Stimulated activated CD4-positive, alpha-beta T cell treated with anti-CD3 and anti-CD28 coated beads, Interleukin-1b, Interleukin-23, amount 100 ng/mL, for 48 hours (primary cell): ENCODE measurements at places on chromosomes 2 and 18.

DNA sequence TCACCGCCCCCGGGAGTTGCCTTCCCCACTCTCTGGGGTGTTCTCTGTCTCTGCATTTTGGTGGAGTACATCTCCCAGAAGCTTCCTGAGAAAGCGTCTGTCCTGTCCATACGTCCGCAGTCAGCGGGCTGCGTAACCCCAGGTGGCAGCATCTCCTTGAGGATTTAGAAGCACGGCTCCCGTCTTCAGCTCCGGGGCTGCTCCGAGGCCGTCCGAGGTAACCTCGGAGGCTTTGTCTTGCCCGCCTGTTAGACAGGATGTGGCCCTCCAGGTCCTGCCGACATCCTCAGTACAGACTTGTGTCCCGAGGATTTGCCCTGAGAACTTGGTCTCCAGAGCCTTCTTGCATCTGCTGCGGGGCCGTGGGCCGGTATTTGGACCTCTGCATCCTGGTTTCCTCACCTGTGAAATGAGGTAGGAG, 58.4 kb downstream of the CTDP1 start:
- no peak for DNase-seq

DNA sequence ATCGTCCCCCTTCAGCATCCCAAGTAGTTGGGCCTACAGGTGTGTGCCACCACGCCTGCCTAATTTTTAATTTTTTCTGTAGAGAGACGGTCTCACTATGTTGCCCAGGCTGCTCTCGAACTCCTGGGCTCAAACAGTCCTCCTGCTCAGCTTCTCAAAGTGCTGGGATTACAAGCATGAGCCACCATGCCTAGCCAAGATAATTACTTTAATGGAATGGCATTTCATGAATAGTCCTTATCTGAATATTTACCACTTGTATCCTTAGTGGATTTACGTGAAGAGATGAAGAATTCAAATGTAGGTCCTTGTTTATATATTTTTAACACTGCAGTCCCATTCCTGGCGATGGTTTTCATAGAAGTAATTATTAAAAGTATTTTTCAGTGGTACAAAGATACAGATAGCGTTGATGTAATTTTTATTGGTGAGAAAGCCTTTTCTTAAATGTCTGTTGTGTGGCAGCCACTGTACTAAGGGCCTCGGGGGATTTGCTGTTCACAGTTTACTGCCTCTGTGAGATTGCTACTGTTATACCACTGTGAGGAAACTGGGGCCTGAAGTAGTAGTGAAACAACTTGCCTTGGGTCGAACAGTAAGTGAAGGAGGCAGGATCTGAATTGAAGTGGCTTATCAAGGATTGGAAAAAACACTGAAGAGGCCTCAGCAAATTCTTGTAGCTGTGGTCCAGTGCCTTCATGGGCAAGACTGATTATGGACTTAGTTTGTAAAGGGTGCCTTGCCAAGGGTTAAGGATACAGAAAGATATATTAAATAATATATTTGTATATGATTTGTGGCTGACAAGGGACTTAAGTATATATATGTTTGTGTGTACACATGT, 151.2 kb downstream of the PRPF40A start:
- DNase-seq: no peak

DNA sequence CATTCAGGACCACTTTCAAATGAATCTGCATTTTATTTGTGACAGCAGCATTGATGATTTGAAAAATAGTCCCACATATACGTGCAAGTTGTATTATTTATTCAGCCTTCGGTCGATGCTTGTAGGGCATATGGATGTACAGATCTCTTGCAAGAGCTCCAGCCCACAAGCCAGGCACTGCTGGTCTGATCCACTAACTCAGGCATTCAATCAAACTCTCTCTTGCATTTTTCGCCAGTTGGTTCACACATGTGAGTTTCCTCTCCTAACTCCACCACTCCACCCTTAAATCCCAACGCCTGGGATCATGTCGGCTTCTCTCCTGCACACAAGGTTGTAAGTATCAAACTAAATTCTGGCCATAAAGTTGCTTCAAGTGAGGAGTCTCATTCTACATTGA, 318.7 kb downstream of the CYP26B1 start:
- no peak for DNase-seq

- DNase-seq: no peak
These were observed 23.2 kb downstream of the DNAJC27 start for GRCh38 chr2:24948506-24948905.

- DNase-seq: no peak
These were observed 114.7 kb upstream of the STON1 start for GRCh38 chr2:48414980-48415835.

DNA sequence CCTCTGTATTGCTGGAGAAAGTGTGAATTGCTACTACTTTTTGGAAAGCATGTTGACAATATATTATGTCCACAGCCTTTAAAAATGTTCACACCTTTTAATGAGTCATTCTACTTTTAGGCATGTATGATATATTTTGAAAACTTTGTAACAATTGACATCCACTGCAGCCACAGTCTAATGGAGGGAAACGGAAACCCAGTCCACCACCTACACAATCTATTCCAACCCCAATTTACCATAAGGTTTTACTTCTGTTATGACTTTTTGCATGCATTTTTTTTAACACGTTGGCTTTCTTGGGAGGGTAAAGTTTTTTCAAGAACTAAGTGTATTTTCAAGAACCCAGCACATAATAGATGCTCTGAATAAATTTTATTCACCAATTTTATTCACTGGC, 38.5 kb upstream of the ATP8B1 start:
- no peak for DNase-seq

- no peak for DNase-seq
These were observed 169.8 kb downstream of the TRIM43 start for GRCh38 chr2:95761556-95761955.

GRCh38 chr18:28963481-28963880, 786.6 kb upstream of the CDH2 start:
- DNase-seq: no peak

DNA sequence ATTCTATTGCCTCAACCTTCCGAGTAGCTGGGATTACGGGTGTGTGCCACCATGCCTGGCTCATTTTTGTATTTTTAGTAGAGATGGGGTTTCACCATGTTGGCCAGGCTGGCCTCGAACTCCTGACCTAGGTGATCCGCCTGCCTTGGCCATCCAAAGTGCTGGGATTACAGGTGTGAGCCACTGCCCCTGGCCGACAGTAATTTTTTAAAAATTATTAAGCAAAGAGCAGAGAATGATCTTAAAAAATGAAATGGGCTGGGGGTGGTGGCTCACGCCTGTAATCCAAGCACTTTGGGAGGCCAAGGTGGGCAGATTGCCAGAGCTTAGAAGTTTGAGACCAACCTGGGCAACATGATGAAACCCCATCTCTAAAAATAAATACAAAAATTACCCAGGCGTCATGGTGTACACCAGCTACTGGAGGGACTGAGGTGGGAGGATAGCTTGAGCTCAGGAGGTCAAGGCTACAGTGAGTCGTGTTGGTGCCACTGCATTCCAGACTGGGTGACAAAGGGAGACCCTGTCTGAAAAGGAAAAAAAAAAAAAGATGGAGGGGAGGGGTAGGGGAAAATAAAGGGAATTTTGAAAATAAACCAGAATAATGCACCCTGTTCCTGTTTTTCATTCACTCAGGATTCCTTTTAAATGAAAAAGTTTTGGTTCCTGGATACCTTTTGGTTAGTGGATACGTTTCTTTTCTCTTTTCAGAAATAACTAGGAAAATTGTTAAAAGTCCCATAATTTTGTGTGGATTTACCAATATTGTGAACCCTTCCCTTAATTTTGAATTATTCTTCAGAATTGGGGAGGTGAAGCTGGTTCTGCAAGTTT, 33.9 kb downstream of the MAP4K4 start:
- no peak for DNase-seq

- DNase-seq: peak; percentile 51
These were observed 10.8 kb downstream of the SPDYA start for GRCh38 chr2:28821295-28821958.

DNA sequence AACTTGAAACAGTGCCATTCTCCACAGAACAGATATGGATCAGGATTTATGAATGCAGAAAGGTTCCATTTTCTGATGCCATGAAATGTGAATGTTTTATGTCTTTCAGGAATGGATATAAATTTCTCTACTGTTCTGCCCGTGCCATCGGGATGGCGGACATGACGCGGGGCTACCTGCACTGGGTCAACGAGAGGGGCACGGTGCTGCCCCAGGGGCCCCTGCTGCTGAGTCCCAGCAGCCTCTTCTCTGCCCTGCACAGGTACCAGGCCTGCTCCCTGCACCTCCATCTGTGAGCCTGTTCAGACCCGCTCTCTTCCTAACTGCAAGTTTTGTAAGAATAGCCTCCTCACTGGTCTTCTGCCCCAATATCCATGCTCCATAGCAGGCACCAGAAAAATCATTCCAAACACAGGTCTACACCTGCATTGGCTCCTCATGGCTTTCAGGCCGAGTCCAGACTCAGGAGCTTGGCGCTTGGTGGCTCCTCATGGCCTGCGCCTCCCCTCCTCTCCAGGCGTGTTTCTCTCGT, 68.6 kb downstream of the LPIN1 start:
- no peak for DNase-seq
